Epithelial cell of alveolus of lung (primary cell): ENCODE measurements at places on chromosomes 6 and 20. TPM values are rescaled to one million over a fixed set of nuclear protein-coding genes. Genes with fewer than 3 reads are reported as not detected.

The FABP7 gene
- total RNA-seq: 0.16 TPM in 1 of 2 replicates, not detected in the other

The UNC93A gene
- not detected in 2 replicates for total RNA-seq

The COL12A1 gene
- total RNA-seq: 110 and 455 TPM in 2 replicates

The RAET1L gene
- not detected in 2 replicates for total RNA-seq

The BMP6 gene
- 1.2 and 1.7 TPM in 2 replicates for total RNA-seq

The ID4 gene
- 0.52 and 11.9 TPM in 2 replicates for total RNA-seq

The REM1 gene
- not detected in 2 replicates for total RNA-seq

The CLDN20 gene
- total RNA-seq: not detected in 2 replicates

The GNAS gene
- total RNA-seq: 662 and 697 TPM in 2 replicates

The FAM83C gene
- total RNA-seq: not detected in 2 replicates

The RALY gene
- 99.7 and 105 TPM in 2 replicates for total RNA-seq

The CFB gene
- 5.2 and 10.7 TPM in 2 replicates for total RNA-seq

The TMEM244 gene
- not detected in 2 replicates for total RNA-seq

The SLC22A7 gene
- total RNA-seq: not detected in 2 replicates
